ENCODE measurements at places on chromosomes 3 and 15. TPM values are rescaled to one million over a fixed set of nuclear protein-coding genes. Genes with fewer than 3 reads are reported as not detected.

PAK6 gene
- 4.8 TPM for total RNA-seq

ARL8B gene
- 29.9 TPM for total RNA-seq

DNA sequence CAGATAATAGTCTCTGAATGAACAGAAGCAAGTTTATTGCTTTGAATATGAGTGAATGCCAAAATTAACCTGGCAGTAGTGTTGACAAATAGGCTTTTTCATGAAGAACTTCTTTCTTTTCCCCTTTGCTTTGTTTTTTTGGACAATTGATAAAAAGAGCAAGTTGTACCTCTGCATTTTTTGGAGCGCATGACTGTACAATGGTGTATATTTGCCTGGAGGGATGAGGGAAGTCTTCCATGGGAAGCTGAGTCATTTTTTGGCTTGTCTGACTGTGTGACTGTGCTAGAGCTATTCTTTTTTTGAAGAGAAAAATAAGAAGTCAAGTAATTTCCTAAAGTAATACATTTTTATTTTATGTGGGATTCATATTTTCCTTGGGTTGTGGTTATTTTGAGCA, 186.9 kb downstream of the KLHL25 start:
- no peak for DNase-seq

C3orf62 gene
- 2.4 TPM for total RNA-seq

All from transverse colon (tissue), 4 donors.